Naive thymus-derived CD4-positive, alpha-beta T cell (primary cell): ENCODE measurements at places on chromosomes 4 and X.

GRCh38 chr4:158074851-158075250, 98.0 kb downstream of the GASK1B start:
- DNase-seq = no peak

DNA sequence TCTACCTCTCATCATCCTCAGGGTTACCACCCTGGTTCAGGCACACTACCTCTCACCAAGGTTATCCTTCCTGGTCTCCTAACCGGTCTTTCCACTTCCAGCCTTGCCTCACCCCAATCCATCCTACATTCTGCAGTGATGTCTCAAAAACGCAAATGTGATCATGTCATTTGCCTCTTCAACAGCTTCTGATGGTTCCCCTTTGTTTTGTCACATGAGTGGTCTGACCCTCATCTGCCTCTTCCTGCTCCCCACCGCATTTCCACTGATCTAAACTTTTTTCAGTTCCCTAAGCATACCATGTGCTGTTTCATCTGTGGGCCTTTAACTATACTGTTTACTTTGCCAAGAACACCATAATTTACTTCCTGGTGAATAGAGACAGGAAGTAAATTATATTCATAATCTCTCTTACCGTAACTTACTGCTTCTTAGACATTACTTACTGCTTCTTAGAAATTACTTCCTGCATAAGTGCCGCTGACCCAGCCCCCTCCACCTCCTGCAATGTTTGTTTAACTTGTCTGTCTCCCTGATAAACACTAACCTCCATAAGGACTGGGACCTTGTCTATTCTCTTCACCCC, 27.1 kb upstream of the NSUN7 start:
- no peak for DNase-seq

DNA sequence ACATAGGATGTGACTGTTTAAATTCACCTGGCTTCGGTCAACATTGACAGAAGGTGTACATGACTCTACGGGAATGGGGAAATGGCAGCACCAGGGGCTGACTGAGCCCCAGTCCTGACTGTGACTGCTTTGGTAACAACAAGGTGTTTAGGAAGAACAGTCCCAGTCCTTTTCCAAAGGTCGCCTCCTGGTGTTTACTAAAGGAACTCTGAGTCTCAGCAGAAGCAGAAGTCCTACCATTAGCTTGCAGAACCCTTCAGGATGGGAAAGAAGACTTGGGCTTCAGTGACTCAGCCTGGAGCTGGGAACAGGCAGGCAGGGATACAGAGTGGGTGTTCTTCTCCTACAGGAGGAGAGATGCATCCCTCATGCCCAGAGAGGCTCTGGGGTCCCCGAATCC, 103.3 kb downstream of the MGST2 start:
- DNase-seq = no peak

- DNase-seq = no peak
Measured at GRCh38 chr4:83779103-83780052, 243.5 kb downstream of the GPAT3 start.

- DNase-seq = no peak
Measured at GRCh38 chr4:176745902-176746301, 46.8 kb downstream of the VEGFC start.

GRCh38 chrX:41734530-41734929, 10.5 kb downstream of the GPR82 start:
- DNase-seq = no peak

GRCh38 chr4:24477919-24478318, 106.4 kb downstream of the DHX15 start:
- DNase-seq = no peak

DNA sequence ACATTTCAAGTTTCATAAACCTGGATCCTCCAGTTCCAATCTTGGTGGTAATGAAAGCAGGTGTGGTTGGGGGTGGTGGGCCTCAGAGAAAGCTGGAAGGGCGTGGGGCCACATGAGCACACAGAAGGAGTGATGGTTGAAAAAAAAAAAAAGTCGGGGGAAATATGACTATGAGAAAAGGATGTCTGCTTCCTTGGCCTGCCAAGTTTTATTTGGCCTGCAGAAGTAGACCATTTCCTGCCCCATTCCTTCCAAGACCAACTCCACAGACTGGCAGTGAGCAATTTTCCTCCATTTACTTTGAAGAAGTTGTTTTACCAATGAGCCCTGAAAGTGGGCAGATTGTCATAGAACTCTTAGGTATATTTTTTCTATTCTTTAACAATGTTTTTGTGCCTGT, 43.3 kb downstream of the LNX1 start:
- DNase-seq = no peak

DNA sequence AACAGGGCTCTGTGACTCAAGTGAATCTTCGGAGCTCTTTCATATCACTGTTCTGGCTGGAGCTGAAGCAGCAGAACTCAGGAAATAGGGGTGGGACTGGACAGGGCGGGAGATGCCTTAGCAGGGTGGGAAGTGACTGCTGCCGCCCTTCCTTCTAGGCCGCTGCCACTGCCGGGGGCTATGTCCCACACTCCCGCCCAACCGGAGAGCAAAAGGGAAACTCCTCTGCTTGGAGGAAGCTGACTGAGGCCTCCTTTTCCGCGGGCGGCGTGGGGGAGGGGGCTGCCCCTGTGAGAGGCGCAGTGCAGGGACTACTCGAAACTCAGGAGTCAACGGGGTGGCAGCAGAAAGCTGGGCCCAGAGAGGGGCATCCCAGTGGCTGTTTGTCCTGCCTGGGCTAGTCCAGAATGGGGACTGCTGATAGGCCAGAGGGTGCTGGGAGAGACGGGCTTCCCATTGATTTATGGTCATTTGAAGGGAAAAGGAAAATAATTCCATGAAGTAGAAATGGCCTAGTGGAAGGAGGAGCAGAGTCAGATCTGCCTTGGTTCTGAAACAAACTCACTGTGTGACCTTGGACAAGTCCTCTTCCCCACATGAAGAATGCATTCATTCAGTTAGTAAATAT, 36.9 kb downstream of the STARD8 start:
- no peak for DNase-seq

GRCh38 chr4:97867557-97868091, 275.7 kb downstream of the STPG2 start:
- DNase-seq = no peak

- DNase-seq = no peak
Measured at GRCh38 chr4:159481936-159482335, 379.1 kb downstream of the RAPGEF2 start.

DNA sequence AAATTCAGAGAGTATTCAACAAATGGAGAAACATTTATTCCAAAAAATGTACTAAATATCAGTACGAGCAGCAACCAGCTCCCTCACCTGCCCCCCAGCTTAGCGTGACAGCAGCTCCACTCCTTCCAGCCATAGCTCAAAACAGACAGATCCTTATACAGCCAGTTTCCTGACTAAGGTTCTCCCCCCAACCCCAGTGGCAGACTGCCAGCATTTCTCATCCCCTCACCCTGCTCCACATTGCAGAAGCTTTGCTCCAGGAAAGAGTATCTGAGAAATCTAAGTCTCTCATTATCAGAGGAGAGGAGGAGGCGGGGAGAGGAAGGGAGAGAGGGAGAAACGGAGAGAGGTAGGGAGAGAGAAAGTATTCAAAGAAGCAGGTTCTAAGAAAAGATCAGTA, 53.3 kb upstream of the PASD1 start:
- DNase-seq = no peak

GRCh38 chr4:100420571-100420970, 97.3 kb downstream of the EMCN start:
- no peak for DNase-seq

DNA sequence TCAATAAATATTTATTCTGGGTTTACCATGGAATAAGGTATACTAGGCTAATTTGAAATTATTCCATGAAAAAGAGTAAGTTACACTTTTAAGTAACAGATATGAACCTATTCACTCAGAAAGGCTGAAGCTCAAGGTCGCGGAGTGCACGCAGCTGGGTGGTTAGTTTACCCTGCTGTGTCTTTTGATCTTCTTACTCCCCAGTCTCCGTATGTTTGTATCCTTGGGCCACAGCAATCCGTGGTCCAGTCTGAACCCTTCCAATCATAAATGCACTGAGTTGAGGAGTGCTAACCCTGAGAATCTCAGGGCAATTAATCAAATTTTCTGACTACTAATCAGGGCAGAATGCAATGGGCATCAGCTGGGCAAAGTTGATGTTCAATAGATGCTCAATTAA, 33.9 kb downstream of the RPS3A start:
- DNase-seq = no peak

DNA sequence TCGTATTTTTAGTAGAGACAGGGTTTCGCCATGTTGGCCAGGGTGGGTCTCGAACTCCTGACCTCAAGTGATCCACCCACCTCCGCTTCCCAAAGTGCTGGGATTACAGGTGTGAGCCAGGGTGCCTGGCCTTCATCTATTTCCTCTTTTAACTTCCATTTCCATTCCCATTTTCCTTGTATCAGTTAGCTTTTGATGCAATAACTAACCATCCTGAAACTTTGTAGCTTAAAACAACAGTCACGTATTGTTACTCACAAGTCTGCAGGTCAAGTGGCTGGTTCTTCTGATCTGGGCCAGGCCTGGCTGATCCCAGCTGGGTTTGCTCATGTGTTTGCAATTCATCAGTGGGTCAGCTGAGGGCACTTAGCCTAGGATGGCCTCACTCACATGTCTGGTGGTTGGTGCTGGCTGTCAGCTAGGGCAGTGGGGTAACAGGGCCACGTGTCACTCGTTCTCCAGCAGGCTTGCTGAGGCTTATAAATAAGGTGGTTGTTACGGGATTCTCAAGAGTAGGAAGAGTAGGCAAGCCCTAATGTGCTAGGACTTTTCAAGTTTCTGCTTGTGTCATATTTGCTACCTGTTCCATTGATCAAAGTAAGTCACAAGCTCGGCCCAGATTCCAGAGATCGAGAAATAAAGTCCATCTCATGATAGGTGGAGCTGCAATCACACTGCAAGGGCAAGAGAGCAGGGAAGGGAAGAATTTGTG, 88.2 kb downstream of the SOWAHB start:
- DNase-seq = no peak

DNA sequence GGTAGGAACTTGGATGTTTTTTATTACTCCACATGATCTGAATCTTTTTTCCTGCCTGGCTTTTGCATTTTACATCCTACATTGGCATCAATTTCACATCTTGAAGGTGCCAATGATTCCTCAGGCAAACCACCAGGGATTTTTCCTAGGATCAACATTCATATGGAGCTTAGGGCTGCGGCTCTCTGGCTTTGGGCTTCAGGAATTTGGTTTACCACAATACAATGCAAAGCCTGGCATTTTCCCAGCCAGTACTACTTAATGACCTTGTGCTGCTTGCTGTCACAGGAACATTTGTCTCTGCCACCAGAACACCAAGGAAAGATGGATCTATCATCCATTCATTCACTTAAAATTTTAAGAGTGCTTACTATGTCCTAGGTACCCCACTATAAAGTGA, 180.7 kb downstream of the PDGFC start:
- no peak for DNase-seq

GRCh38 chrX:118807151-118808017, 16.2 kb upstream of the ZCCHC12 start:
- DNase-seq = peak; percentile 24

DNA sequence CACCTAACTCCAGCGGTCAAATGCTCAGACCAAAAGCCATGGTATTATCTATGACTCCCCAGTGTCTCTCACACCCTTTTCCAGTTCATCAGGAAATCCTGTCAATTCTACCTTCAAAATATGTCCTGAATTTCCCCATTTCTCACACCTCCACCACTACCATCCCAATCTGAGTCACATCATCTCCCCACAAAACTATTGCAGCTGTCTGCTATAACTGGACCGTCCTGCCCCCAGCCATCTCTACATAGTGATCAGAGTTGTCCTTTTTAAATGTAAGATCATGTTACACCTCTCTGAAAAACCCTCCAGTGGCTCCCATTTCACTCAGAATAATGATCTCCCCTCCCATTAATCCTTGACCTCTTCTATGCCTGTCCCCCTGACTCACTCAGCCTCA, 6.8 kb upstream of the ODAPH start:
- no peak for DNase-seq

- DNase-seq = no peak
Measured at GRCh38 chr4:137572163-137572562, 39.9 kb upstream of the PCDH18 start.

- no peak for DNase-seq
Measured at GRCh38 chrX:3052860-3053259, 11.6 kb downstream of the ARSF start.

DNA sequence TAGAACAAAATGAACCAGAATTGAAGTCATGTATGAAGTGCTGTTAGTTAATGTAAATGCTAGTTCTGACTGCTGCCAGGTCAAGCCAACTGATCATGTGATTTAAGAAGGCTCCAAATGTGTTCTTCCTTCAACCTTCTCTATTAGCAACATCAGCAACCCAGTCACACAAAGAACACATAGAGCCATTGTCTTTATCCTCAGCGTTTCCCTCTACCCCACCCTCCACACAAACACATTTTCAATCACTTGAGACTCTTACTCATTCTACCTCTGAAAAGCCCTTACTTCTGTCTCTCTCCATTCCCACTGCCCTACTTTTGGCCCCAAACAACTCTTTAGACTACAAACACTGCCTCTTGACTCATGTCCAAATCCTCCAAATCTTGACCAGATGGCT, 89.7 kb upstream of the KDR start:
- no peak for DNase-seq

- no peak for DNase-seq
Measured at GRCh38 chr4:158826057-158826456, 57.2 kb downstream of the FNIP2 start.

- DNase-seq = no peak
Measured at GRCh38 chr4:757111-757510, 51.5 kb downstream of the PCGF3 start.

DNA sequence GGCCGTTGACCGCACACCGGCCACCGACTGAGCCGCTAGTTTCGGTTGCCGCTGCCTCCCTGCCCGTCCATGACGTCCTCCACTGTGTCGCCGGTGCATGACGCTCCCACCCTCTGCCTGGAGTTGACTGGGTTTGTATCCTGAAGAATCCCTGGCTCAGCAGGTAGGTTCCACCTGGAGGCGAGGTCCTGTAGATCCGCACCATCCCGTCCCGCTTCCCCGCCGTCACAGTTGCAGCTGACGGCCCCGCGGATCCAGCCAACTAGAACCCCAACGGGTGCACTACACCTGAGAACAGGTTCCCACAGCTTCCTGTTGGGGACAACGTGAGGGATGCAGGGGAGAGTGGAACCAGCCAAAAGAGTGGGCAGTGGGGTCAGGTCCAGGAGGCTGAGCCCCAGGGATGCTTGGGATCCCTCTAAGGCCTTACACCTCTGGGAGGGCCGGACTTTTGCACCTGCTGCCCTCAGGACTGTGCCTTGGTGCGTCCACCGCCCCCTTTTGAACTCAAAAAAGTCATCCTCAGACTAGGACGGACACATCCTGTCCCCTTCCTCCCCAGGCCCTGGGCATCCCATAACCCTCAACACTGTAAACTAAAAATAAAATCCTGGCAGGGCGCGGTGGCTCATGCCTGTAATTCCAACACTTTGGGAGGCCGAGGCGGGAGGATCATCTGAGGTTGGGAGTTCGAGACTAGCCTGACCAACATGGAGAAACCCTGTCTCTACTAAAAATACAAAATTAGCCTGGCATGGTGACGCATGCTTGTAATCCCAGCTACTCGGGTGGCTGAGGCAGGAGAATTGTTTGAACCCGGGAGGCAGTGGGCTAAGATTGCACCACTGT, 1.1 kb upstream of the SLBP start:
- DNase-seq = no peak
